Hypothalamus (tissue), 51 donors: ENCODE measurements at places on chromosomes 1 and 21.

DNA sequence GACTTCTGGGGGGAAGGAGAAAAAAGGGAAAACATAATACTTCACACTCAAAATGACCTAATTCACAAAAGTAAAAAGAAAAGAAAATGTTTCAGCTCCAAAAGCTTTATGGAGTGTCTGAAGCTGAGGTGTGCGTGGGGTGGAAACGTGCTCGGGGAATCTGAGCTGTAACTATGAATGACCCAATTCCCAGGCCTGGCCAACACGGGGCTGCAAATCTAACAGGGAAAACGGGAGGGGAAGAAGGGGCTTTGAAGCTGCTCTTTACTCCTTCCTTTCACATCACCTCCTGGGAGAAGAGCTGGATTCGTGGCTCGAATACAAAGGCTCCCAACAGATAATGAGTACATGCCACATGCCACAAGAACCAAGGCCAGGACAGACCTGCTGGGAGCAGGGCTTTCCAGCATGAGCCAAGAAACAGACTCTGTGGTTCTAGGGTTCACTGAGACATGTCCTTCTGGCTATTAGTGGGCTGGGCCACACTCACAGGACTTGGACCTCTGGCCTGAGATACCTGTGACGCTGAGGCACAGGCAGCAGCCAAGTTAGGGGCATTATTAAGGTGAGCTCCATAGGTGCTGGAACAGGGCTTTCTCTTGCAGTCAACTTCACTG lies 51.5 kb downstream of the SLC66A1 start:
- DNase-seq, result no peak

- no peak for DNase-seq
Measured at GRCh38 chr1:29415156-29415830, 179.0 kb downstream of the PTPRU start.

GRCh38 chr1:63615768-63616420 lies 22.7 kb downstream of the PGM1 start:
- peak; percentile 30 for DNase-seq

GRCh38 chr1:29482991-29483390 lies 246.7 kb downstream of the PTPRU start:
- DNase-seq, result no peak

- DNase-seq, result no peak
Measured at GRCh38 chr1:35838693-35839245, 31.0 kb downstream of the AGO4 start.

DNA sequence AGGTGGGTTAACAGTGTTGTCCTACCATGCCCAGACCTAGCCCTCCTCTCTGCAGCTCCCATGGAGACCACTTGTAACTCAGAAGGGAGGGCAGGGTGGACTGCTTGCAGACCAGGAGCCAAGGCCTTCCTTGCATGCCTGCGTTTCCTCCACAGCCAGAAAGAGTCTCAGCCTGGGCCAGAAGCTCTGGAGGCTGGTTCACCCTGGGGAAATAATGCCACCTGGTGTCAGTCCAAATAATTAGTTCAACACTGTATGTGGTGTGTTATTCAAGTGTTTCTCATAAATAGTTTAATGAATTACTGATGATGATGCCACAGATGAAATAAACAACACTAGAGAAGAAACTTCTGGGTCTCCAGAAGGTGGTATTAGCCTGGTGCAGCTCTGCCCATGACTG lies 16.9 kb upstream of the VANGL1 start:
- DNase-seq, result no peak

DNA sequence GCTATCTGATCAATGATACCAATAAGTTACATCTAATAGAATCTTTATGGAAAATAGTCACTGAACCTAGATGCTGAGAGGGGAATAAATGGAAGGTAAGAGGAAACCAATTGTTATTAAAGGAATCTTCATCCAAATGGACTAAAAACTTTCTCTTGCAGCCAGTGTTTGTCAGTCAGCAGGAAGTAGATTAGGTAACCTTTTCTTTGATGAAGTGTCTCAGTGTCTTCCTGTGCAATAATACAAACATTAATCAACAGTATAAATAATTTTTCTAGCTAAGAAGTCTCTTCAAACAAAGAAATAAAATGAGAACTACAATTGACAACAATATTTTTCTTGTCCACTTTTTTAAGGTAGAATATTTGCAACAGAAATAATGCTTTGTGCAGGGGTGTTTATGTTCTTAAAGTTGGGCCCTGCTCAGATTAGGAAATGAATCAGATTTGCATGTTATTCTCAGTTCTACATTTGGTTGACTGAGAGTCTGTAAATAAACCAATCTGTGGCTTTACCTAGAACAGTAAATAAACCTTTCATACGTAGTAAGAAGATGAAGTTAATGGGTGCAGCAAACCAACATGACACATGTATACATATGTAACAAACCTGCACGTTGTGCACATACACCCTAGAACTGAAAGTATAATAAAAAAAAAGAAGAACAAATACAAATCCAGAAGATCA lies 391.4 kb downstream of the MRPL39 start:
- DNase-seq, result no peak

DNA sequence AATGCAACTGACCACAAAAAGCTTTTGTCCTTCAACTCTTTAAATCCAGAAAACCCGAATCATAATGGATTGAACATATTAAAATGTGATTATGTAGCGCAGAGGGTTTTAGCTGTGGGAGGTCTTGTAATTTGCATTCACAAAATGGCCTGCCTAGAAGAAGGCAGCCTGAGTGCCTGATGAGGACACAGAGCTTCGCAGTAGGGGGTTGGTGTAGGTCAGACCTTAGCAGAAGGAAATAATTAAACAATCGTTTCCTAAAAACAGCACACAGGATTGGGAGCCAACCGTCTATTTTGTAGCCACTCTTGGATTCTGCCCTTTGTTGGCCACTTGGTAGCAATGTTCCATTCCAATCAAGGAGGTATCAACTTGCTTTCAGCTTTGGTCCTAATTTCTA lies 195.7 kb upstream of the KIAA0040 start:
- DNase-seq, result no peak
